ENCODE measurements at places on chromosomes 5 and 9. TPM values are rescaled to one million over a fixed set of nuclear protein-coding genes. Genes with fewer than 3 reads are reported as not detected.
A peak's percentile ranks its signal among the peaks of the same experiment; 100 is the strongest.

Gene ITGA1
- total RNA-seq, result 47.0 TPM

Gene NXNL2
- not detected for total RNA-seq

Gene DDX4
- not detected for total RNA-seq

- DNase-seq, result no peak
Observed at GRCh38 chr9:117189121-117189520, 225.7 kb downstream of the ASTN2 start.

DNA sequence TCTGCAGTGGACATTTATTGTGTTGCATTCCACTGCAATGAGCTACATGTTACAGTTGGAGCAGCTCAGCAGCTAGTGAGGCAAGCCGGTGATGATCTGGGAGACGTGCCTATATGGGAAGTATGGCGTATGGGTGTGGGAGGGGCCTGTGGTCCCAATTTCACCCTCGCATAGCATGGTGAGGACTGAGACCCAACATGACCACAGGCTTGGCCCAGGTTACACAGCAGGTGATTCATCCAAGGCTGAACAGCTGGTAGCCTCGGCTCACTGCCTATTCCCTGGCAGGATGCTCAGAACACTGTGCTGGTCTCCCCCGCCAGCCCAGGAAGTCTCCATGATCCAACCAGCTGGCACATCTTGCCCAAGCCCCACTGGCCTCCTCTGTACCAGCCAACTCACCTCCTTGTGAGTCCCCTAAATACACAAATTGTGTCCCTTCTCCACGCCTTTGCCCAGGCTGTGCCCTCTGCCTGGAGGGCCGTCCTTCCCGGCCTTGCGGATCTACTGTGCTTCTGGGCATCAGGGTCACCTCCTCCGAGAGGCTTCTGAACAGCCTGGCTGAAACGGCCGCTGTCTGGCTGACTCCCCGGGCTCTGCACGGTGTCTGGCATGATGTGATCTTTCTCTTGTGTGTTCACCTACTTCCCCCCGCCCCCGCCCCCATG, 81.4 kb downstream of the NSUN2 start:
- no peak for DNase-seq

Gene ENTPD8
- total RNA-seq, result not detected

DNA sequence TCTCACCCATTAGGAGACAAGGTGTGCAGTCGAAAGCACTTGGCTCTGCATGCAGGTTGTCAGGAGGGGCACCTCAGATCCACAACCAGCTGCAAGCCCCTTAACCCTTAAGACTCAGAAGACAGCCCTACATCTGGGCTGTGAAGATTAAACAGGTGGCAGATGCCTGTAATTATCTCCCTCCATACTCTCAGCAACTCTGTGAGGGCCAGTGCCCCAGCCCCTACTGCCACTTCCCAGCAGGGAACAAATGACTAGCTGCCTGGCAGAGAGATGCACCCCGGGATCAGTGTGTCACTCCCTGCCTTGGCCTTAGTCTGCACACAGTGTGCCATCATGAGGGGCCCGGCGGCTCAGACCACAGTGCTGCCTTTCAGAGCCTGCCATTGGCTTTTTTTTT, 42.0 kb downstream of the CRB2 start:
- DNase-seq, result no peak

DNA sequence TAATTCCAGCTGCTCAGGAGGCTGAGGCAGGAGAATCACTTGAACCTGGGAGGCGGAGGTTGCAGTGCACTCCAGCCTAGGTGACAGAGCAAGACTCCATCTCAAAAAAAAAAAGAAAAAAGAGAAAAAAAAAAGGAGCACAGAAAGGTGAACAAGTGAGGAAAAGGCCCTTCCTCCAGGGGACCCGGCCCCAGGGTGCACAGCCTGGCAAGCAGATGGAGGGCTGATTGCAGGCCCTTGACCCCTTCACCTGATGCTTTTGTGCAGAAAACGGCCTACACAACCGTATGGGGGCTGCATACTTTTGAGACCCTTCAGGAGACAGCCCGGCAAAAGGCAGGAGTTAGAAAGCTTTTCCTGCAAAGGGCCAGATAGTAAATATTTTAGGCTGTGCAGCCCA, 33.9 kb downstream of the HRH2 start:
- DNase-seq, result peak; percentile 3

DNA sequence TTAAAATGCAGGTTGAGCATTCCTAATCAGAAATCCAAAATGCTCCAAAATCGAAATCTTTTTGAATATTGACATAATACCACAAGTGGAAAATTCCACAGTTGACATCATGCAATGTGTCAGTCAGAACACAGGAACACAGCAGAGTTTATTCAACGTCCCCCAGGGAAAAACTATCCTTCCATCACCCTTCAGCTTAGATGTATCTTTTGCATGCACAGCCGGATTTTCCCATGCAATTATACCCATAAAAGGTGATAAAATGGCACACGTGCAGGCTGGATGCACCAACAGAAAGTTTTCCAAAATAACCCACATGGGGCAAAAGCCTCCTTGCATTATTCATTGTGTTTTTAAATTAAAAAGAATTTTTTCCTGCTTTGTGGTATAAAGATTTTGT, 71.2 kb downstream of the RAB24 start:
- DNase-seq, result no peak

- DNase-seq, result no peak
Observed at GRCh38 chr5:181008136-181008535, 19.5 kb downstream of the BTNL3 start.

Gene KLF9
- 237 TPM for total RNA-seq

Gene ECM2
- total RNA-seq, result 57.2 TPM

- DNase-seq, result no peak
Observed at GRCh38 chr5:181053488-181054121, 13.5 kb downstream of the BTNL9 start.

GRCh38 chr5:114101153-114101552, 260.7 kb upstream of the KCNN2 start:
- no peak for DNase-seq

Gene DAPK1
- total RNA-seq, result 74.9 TPM

Gene SLC22A4
- total RNA-seq, result 6.8 TPM

Gene MARVELD2
- total RNA-seq, result 1.3 TPM

Gene DTWD2
- 3.5 TPM for total RNA-seq

- DNase-seq, result no peak
Observed at GRCh38 chr9:106587042-106587441, 275.9 kb upstream of the ZNF462 start.

GRCh38 chr9:124676159-124676551, 95.0 kb downstream of the NR6A1 start:
- no peak for DNase-seq

DNA sequence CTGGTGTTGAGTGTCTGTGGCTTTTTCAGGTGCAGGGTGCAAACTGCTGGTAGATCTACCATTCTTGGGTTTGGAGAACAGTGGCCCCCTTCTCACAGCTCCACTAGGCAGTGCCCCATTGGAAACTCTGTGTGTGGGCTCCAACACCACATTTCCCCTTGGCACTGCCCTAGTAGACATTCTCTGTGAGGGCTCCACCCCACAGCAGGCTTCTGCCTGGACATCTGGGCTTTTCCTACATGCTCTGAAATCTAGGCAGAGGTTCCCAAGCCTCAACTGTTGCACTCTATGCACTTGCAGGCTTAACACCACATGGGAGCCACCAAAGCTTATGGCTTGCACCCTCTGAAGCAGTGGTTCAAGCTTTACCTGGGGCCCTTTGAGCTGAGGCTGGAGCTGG, 80.9 kb downstream of the BARX1 start:
- DNase-seq, result no peak

GRCh38 chr9:14250794-14251153, 63.2 kb downstream of the NFIB start:
- DNase-seq, result no peak

DNA sequence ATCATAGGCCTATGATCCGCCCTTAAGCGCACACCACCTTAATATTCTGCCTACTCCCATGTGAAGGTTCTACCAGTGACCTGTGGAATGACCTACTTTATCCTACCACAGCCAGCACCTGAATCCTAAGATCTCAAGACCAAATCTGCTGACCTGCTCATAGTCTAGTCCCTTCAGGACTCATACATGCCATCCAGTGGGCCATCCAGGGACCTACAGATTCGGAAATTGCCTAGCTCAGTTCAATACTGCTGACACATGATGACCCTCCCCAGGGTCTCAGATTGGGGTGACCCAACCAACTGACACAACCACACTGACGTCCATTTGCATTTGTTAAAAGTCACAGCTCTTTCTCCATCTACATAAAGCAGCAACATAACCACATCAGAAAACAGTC, 443.8 kb upstream of the ST8SIA4 start:
- no peak for DNase-seq

Gene PCDHA11
- 0.16 TPM for total RNA-seq

DNA sequence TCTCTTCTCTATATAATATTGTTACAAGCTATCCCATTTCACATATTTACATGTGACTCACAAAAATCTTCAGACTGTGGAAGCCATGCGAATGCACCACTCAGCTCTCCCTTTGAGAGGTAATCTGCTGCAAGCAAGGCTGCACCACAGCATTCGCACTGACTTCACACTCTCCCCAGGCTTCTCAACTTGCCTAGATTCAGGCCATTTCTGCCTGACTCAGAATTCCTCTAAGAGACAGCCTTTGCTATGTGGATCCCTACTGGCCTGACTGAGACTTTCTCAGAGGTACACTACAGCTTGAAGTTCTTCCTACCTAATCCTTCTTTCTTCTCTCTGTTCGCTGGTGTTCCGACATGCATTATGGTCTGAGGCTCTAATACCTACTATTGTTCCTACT, 21.1 kb upstream of the DMRTA1 start:
- DNase-seq, result no peak

- no peak for DNase-seq
Observed at GRCh38 chr5:86546582-86546981, 71.2 kb upstream of the COX7C start.

DNA sequence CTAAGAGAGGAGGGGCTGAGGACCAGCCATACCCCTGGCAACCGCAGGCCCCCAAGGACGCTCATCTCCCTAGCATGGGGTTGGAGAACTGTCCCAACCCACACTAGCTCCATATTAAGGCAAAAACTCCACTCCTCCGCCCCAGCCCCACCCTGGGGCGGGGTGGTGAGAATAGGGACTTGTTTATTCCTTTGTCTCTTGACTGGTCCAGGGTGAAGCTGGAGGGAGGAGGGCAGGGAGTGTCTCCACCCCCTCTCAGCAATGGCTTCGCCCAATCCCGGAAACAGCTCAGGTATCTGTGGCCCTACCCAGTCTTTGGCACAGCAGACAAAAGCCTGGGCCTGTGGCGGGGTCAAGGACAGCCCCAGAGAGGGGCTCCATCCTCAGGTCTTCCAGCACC, 16.9 kb downstream of the PRRX2 start:
- DNase-seq, result no peak

Gene KCNT1
- total RNA-seq, result not detected

DNA sequence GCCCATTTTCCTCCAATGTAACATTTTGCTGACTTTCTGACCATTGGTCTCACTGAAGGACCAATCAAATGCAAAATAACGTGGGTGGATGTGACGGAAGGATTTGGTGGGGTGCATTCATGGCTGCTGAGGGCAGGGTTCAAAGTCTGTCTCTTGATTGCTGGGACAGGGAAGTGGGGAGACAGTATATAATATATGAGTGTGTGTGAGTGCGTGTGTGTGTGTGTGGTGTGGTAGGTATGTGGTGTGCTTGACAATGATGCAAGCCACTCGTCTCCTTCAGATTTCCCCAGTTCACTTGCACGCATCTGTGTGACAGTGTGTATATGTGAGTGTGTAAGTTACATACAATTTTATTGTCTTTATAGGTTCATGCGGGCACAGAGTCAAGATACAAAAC, 477.3 kb downstream of the DIRAS2 start:
- DNase-seq, result no peak

Gene KIF4B
- not detected for total RNA-seq

Gene GPX8
- 19.1 TPM for total RNA-seq

Gene TAF1L
- not detected for total RNA-seq

- DNase-seq, result no peak
Observed at GRCh38 chr5:130580264-130580663, 584.8 kb downstream of the HINT1 start.

DNA sequence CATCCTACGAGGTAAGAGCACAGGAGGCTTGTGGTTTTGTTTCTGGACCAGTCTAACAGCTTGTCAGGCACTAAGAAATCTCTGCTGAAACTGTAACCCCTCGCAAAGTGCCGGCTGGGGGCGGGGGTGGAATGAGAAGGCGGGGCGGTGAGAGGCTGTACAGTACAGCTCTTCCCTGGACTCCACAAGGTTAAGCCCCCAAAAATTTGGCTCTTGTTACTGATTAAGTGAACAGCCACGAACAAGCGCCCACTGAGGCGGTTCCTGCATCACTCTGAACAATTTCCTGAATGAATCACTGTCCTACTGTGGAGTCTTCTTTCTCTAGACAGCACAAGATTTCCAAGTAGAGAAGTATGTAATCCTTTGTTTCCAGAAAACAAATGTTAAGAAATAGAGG, 6.8 kb downstream of the FBP2 start:
- no peak for DNase-seq

Gene ARHGEF37
- total RNA-seq, result 8.5 TPM

- no peak for DNase-seq
Observed at GRCh38 chr5:125652761-125653160, 770.4 kb upstream of the GRAMD2B start.

All from omental fat pad (tissue), 4 donors.